OCI-LY7 (cell line): ENCODE measurements at places on chromosomes 1 and 21. TPM values are rescaled to one million over a fixed set of nuclear protein-coding genes. Genes with fewer than 3 reads are reported as not detected.

GRCh38 chr1:243950166-243950565 lies 100.1 kb upstream of the AKT3 start:
- DNase-seq = no peak

- DNase-seq = peak; percentile 74
These were observed 35.8 kb downstream of the EPHX1 start for GRCh38 chr1:225845571-225846259.

- DNase-seq = peak; percentile 52
These were observed 5.8 kb downstream of the VWA1 start for GRCh38 chr1:1441002-1441888.

- no peak for DNase-seq
These were observed 827 bp downstream of the PRKCZ start for GRCh38 chr1:2050793-2051682.

DNA sequence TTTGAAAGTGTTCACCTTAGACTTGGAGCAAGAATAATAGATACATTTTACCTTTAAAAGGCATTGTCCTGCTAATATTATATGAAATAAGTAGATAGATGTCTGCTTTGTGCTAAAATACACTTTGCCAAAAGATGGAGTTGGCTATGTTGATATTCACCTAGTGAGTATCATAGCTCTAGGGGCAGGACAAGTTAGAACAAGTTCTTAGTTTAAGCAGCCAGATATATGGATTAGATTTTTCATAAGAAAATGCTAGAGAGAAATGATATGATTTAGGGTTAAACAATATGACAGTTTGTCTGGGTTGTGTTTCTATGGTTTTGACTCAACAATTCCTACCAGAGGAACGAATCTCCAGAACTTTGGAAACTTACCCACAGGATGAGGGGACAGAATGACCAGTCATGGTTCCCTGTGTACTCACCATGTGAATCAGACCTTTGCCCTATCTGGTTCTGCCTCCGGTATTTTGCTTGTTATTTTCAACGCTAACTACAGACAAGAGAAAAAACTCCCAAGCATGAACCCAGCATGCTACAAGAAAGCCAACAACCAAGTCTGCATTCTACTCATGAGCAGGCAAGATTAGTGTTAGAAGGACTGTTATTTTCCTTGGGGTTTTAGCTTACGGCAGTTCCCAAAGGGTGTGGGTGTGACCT lies 1.7 kb downstream of the F5 start:
- DNase-seq = no peak

- no peak for DNase-seq
These were observed 595.1 kb upstream of the ZP4 start for GRCh38 chr1:238485912-238486209.

- DNase-seq = no peak
These were observed 27.8 kb downstream of the FOXO6 start for GRCh38 chr1:41389009-41389408.

DNA sequence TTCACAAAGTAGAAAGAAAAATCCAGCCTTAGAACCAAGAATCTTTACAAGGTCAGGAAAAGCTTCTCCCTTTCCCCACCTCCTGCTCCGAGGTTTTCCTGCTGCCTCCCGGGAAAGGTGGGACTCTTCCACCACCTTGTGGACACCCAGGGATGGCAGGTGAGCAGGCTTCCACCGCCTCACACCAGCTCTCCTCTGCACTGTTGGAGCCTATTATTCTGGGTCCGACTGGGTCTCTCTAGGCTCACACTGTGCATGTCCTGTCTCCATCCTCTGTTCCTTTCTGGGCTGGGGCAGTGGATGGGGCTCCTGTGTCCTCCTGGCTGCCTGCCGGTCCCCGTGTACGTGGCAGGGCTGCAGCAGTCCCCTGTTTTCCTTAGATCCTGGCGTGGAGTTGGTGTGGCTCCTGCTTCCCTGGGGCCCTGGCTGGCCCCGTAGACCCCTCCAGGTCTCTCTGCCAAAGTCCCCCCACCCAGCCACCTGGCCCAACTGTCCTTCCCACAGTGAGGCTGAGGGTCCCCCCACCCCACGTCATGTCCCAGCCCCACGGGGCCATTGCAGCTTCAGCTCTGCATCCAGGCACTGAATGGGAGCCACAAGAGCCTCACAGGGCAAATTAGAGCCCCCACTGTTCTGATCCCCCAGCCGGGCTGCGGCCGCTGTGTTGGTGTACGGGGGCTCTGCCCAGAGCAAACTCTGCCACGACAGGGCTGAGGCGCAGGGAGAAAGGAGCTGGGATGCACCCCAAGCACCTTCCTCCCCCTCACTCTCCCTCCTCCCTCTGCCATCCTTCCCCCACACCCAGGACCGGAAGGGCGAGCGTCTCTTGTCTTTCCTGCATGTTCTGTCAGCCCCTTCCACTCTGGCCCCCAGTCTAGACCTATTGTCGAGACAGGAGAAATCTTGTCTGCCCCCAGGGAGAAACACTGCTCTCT lies 3.3 kb upstream of the SLC45A1 start:
- peak; percentile 39 for DNase-seq

DNA sequence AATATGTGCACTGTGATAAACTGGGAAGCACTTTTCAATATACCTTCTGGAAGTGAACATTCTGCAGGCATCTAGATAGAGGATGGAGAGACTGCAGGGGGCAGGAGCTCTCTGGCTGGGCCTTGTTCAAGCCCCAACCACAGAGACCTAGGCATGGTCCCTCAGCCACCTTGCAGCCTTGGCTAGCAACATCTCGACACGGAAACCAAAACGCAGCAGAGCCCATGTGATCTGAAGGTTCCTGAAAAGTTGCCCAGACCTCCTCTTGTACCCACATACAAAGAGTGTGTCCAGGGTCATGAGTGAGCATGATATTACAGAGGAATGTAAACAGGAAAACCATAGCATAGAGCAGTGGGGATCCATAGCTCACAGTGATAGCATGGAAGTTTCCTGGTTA lies 33.1 kb upstream of the SAMD11 start:
- no peak for DNase-seq

- DNase-seq = no peak
These were observed 147.5 kb downstream of the CASZ1 start for GRCh38 chr1:10648689-10649516.

GRCh38 chr1:212214325-212214724 lies 70.9 kb upstream of the PPP2R5A start:
- no peak for DNase-seq

GRCh38 chr1:220076861-220077762 lies 12.5 kb downstream of the BPNT1 start:
- no peak for DNase-seq

- DNase-seq = no peak
These were observed 17.3 kb upstream of the MIIP start for GRCh38 chr1:12001996-12002493.

The SNX7 gene
- not detected in 2 replicates for total RNA-seq

The CD2 gene
- total RNA-seq = not detected in 2 replicates

The PPIAL4G gene
- total RNA-seq = not detected in 2 replicates

The L1TD1 gene
- not detected in 2 replicates for total RNA-seq
